Activated effector memory CD4-positive, alpha-beta T cell treated with anti-CD3 and anti-CD28 coated beads, Interleukin-2, amount 50 U/mL, for 16 hours (primary cell): ENCODE measurements at places on chromosomes 12 and 14.
A peak's percentile ranks its signal among the peaks of the same experiment; 100 is the strongest.

GRCh38 chr12:77957062-77957461, 126.4 kb downstream of the NAV3 start:
- DNase-seq = no peak

GRCh38 chr12:2082321-2082720, 29.5 kb downstream of the CACNA1C start:
- no peak for DNase-seq

DNA sequence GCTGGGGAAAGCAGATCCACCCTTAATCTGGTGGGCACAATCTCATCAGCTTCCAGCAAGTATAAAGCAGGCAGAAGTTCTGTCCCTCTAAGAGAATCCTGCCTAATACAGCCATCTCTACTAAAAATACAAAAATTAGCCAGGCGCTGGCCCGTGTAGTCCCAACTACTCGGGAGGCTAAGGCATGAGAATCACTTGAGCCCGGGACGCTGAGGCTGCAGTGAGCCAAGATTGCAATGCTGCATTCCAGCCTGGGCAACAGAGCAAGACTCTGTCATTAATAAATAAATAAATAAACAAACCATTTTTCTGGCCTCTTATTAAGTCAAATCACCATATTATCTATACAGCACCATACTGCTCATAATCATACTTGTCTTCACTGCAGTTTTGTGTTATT, 111.2 kb downstream of the MED13L start:
- no peak for DNase-seq

DNA sequence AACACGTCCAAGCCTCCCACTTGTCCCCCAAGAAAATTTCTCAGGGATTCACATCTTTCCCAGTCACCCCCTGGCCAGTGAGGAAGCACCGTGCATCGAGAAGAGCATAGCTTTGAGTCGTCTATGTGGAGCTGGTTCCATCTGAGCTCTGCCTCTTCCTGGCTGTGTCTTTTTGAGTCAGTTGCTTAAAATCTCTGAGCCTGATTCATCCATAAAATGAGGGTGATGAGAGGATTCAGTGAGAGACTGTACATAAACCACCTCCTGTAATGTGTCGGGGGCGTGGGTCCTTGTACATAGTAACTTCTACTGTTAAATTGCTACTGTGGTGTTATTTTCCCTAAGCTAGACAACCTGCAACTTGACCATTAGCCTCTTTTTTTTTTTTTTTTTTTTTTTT, 13.8 kb downstream of the CD9 start:
- DNase-seq = no peak

- no peak for DNase-seq
Observed at GRCh38 chr12:76874491-76875190, 4.2 kb downstream of the CSRP2 start.

DNA sequence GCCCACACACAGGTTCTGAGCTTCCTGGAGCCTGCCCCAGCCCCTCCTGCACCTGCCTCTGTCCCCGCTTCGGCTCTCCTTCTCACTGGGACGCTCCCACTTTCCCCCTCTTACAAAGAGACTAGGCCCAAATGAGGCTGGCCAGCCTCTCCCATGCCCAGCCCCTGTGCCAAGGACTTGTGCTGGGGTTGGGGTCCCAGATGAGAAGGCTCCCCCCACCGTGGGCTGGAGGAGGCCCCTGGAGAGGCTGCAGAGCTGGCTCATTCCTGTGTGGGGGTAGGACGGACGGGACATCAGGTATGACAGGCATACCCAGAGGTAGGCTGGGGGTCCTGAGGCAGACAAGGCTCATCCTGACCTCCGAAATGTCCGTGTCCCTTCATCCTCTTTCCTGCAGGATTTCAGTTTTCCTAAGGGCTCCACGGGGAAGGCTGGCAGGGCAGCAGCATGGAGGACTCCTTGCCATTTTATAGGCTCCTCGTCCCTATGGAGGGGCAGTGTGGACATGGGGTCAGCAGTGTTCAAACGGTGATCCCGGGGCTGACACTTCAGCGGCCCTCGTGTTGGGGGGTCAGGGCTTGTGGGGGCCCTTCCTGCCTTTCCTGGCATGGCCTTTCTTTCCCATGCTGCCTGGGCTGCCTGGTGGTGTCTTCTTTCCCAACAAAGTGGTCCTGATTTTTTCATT, 49.1 kb upstream of the MEG3 start:
- DNase-seq = peak; percentile 38

DNA sequence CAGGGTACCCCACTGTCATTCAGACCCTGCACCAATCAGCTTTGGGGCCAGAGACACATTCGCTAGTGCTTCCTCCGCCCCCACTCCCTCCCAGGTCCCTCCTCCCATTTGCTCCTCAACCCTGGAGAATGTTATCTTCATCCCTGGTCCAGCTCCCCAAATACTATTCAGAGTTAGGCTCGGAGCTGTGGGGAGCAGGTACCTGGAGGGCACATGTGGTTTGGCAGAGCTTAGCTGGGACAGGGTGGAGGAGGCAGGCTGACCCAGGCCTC, 19.5 kb downstream of the VSX2 start:
- no peak for DNase-seq

- DNase-seq = peak; percentile 88
Observed at GRCh38 chr14:64636208-64636979, 67.8 kb upstream of the PLEKHG3 start.

DNA sequence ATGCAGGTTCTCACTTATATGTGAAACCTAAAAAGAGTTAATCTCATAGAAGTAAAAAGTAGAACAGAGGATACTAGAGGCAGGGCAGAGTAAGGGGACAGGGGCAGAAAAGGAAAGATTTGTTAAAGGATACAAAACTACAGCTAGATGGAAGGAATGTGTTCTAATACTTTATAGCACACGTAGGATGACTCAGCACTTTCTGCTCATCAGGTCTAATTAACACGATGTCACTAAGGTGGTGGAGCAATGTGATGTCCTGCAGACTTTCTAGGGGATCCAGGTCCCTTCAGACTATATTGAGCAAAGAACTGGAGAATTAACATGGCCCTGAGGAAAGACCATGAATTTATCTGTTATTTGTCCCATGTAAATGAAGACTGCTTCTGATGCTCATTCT, 80.8 kb upstream of the CMKLR1 start:
- no peak for DNase-seq

DNA sequence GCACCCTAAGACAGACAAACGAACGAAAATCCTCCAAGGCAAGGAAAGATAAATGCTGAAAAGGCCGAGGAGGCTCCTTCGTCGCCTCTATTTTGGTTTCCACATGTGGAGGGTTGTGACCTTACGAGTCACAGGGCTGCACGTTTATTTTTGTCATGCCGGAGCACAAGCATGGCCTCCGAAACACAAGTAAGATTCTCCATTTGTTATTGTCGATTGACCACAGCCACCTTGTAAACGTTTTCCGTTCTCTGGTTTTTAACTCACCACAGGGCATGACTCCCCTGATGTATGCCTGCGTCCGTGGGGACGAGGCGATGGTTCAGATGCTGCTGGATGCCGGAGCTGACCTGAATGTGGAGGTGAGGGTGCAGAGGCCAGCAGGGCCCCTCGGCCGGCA, 73.1 kb upstream of the PWP1 start:
- DNase-seq = no peak

DNA sequence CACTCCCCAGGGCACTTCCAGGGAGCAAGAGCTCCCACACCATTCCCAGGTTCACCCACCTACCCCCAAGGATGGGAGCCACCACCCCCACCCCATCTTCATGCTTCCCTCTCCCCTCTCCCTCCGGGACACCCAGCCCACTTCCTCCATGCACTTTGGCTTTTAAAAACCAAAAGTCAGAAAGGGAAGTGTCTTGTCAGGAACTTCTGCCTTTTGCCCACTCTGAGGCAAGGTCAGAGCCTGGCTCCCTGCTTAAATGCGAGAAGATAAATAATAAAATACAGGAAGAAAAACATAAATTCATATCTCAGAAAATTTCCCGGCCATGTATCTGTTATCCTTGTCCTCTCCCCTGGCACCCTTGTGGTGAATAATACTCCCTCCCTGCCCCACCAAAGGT, 81.6 kb downstream of the PTGER2 start:
- no peak for DNase-seq

DNA sequence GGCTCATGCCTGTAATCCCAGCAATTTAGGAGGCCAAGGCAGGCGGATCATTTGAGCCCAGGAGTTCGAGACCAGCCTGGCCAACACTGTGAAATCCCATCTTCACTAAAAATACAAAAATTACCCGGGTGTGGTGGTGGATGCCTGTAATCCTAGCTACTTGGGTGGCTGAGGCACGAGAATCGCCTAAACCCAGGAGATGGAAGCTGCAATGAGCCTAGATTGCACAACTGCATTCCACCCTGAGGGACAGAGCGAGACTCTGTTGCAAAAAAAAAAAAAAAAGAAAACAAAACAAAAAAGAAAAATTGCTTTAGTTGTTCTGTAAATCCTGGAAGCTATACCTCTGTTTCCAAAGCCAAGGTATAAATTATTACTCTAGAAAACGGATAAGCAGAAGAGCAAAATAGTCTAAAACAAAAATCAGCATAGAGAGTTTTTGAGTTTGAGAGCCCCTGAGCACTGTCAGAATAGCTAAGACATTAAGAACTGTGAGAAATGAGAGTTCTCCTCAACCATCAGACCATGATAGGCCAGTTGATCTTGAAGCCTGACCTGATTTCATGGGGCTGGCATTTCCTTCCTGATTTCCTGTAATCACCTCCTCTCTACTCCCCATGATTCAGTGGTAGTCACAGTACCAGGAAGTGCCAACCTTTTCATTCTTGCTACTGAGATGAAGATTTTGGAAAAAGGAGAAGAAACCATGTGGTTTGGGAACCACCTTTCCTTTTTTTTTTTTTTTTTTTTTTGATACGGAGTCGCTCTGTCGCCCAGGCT, 31.7 kb downstream of the ATP2A2 start:
- no peak for DNase-seq

- DNase-seq = no peak
Observed at GRCh38 chr12:81835783-81836182, 76.6 kb upstream of the PPFIA2 start.

GRCh38 chr12:613996-614395, 49.2 kb downstream of the NINJ2 start:
- no peak for DNase-seq

GRCh38 chr12:70364695-70365397, 1.2 kb upstream of the KCNMB4 start:
- peak; percentile 62 for DNase-seq

- no peak for DNase-seq
Observed at GRCh38 chr14:77313371-77313770, 7.3 kb downstream of the POMT2 start.

DNA sequence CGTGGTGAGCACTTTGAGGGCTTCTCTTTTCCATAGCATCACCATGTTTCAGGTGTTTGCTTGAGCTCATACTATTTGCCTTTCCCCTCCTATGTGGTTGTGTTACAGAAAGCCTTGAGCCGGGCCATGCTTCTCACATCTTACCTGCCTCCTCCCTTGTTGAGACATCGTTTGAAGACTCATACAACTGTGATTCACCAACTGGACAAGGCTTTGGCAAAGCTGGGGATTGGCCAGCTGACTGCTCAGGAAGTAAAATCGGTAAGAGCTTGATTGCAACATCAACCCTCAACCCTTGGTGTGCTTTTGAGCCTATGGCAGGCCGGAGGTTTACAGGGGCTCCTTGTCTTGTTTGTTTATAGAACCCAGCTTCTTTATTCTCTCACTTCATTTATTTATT, 8.1 kb downstream of the LETMD1 start:
- DNase-seq = no peak

- no peak for DNase-seq
Observed at GRCh38 chr14:94322648-94323570, at the start of gene SERPINA6. Gene SERPINA6, minus strand, starts transcription at chr14:94323336. Its CDS starts 8,688 bp downstream, at chr14:94314648.

GRCh38 chr12:12999271-12999958, 650 bp downstream of the HEBP1 start:
- no peak for DNase-seq

DNA sequence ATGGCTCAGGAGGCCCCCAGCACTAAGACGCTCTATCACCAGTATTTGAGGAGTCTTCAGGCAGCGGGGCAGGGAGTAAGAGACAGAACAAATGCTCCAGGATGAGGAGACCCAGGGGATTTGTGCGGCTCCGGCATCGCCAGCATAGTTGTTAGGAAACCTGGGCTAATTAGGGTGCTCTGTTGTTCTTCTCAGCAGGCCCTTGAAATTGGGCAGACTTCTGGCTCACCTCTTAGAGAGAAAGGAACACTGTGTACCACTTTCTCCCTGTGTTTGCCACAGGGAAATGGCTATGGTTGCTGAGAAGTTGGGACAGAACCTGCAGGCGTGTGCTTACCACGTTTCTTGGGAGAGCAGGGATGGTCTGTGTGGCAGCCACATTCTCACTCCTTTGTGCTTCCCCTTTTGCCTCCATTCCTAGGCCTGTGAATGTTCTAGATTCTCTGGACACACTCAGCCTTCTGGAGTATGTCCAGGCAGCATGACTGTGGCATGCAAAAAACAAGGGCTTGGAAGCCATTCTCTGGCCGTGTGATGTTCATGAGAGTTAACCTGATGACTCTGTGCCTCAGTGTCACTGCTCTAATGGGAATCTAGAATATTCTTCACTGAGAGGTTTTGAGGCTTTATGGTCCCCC, 109.0 kb downstream of the CHST11 start:
- no peak for DNase-seq

GRCh38 chr12:113594967-113595366, 123.3 kb upstream of the LHX5 start:
- no peak for DNase-seq

DNA sequence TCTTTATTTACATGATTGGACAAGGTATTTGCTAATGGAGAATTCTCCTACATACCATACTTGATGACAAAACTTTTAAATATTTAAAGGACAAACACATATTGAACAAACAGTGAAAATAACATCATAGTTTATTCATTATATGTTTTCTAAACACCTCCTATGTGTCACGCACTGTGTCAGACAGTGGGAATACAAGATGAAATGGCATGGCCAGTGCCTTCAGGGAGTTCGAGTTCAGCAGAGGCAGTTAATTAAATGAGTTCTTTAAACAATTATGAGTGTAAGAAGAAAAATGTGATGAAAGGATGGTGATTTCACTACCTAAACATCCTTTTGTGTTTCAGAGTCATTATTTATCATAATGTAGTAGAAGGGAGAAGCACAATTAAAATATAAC, 159.8 kb downstream of the KCNH5 start:
- no peak for DNase-seq

- DNase-seq = no peak
Observed at GRCh38 chr12:31298922-31299321, 27.0 kb downstream of the SINHCAF start.

DNA sequence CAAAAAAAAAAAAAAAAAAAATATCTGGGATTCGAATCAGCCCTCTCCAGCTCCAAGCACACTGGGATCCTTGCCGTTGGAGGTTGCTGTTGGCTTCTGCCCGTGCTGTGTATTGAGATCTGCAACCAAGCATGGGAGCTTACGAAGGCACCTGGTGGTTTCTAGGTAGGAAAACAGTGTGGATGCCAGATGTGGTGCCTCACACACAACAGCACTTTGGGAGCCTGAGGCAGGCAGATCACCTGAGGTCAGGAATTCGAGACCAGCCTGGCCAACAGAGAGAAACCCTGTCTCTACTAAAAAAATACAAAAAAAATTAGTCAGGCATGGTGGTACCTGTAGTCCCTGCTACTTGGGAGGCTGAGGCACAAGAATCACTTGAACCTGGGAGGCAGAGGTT, 47.4 kb downstream of the ATF7 start:
- no peak for DNase-seq
